ENCODE measurements at places on chromosomes 11 and 22.

- DNase-seq: no peak
These were observed 356.7 kb downstream of the TBC1D22A start for GRCh38 chr22:47119181-47119580.

DNA sequence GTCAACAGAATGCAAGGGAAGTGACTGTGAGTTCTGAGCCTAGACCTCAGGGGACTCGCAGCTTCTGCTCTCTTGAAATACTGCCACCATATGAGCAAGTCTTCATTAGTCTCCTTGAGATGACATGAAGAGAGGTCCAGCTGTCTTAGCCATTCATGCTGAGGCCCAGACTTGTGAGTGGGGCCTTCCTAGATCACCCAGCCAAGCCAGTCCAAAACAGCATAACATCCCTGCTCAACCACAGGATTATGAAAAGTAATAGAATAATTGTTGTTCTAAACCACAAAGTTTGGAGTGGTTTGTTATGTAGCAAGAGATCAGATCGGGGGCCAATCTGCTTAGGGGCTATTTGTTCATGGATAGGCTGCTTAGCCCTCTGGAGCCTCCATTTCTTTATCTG, 54.9 kb upstream of the HTATIP2 start:
- no peak for DNase-seq

GRCh38 chr11:68659158-68659921, 25.0 kb upstream of the GAL start:
- DNase-seq: no peak

- DNase-seq: no peak
These were observed 12.6 kb upstream of the UPB1 start for GRCh38 chr22:24482575-24482974.

DNA sequence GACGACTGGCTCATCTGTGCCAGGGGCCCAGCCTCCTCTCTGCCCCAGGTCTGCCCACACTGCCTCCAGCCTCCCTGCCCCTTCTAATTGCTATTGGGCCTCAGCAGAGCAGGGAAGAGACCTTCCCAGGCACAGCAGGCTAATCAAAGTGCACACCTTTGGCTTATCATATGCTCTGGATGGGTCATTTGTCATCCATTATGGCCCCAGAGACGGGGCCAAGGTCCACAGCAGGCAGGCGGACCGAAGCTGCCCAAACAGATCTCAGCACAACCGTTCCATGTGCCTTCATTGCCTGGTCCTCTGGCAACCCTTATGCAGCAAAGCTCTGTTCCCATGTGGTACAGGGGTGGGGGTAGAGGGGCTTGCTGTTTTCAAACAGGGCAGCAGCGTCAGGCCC, 66.6 kb downstream of the TP53I11 start:
- DNase-seq: no peak

- no peak for DNase-seq
These were observed 79.4 kb upstream of the NAV2 start for GRCh38 chr11:19633276-19633675.

- DNase-seq: no peak
These were observed 451.3 kb downstream of the TBC1D22A start for GRCh38 chr22:47213571-47214230.

DNA sequence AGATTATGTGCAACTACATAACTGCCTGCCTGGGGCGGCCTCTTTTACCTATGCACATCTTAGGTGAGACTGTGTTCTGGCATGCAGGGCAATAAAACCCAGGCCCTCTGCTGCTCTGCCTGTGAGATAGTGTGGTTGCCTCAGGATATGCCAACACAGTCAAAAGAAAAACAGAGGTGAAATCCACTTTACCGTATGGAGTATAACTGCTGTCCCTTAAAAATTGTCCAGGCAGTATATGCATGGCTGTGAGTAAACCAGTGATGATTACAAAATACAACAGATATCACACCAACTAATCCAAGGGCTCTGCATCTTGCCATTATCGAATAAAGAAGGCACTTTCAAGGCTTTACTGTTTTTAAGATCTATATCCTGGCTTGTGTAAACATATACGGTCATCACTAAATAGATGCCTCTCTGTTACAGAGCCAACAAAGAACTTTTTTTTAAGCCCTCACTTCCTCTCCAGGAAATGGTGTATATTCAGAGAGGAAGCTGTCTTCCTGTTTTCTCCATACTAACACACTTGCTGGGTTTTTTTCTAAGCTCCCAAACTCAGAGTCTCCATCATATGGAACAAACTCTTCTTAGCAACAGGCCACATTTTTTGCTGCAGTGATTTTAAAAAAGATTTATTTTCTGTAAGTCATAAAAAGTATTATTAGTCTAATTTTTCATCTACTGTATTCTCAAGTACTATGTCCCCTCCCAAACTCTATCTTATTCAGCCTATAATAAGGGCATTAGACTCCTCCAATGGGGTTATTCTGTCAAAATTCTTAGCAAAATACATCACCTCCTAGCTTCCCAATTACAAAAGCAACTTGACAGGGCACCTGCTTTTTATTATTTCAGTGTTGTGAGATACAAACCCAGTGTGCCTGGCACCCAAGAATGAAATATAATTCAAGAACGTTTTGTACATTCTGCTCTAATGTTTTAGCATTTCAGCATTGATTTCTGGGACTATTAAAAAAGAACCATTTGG, 135.2 kb downstream of the MAML2 start:
- no peak for DNase-seq

DNA sequence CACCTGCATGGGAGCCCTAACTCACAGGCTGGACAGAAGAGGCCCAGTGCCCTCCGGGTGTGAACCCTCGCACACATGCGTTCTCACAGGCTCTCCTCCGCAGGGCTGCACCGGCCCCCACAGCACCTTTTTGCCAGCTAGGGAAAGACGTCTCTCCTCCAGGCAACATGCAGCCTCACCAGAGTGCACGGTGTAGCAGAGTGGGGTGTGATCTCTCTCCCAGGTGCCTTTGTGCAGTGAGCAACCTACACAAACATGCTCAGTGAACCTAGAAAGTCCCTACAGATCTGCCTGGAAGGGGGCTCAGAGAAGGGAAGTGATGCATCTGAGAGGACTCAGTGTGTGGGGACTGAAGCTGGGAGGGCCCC, 3.7 kb upstream of the CARNS1 start:
- DNase-seq: no peak

- DNase-seq: no peak
These were observed 12.3 kb upstream of the MARK2 start for GRCh38 chr11:63826471-63827190.

DNA sequence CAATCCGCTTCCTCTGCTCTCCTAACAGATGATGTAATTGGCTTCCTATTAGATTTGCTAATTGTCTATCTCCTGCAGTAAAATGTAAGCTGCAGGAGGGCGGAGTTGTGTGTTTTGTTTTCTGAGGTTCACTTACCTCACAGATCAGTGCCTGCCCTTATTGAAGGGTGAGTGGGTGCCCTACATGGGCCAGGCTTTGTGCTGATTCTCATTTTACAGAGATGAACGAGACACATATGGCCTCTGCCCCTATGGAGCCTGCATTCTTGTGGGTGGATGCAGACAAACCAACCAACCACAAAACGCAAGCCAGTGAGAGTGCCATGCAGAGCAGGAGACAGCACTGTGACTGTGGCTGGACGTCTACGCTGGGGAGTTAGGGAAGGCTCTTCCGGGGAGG, 9.9 kb downstream of the TESMIN start:
- DNase-seq: no peak

GRCh38 chr11:61162092-61162941, 1.1 kb upstream of the VPS37C start:
- no peak for DNase-seq

DNA sequence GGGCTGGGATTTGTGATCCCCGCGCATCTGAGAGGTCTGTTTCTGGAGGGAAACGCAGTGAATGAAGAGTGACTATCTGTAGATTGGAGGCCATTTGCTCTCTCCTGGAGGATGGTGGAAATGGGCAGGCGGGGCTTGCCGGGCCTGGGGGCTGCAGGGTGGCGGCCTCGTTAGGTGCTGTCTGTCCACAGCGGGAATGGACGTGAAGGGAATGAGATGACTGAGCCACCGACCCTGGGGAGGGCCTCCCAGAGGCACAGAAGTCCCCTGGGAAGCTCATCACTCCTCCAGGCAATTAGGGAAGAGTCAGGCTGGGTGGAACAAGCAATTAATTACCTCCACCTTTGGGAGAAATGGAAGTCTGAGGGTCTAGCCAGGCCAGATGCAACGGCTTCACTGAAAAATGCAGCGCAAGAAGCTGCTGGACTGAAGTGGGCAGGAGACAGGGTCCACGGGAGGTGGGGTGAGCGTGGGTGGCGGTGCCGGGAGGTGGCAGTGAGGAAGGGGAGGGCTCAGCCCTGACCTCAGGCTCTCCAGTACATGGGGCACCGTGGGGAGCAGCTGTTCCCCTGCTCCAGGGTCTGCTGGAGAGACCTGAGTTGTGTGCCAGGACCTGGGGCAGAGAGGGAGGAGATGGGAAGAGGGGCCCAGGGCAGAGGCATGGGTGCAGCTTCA, 524.5 kb downstream of the BRD1 start:
- DNase-seq: no peak

DNA sequence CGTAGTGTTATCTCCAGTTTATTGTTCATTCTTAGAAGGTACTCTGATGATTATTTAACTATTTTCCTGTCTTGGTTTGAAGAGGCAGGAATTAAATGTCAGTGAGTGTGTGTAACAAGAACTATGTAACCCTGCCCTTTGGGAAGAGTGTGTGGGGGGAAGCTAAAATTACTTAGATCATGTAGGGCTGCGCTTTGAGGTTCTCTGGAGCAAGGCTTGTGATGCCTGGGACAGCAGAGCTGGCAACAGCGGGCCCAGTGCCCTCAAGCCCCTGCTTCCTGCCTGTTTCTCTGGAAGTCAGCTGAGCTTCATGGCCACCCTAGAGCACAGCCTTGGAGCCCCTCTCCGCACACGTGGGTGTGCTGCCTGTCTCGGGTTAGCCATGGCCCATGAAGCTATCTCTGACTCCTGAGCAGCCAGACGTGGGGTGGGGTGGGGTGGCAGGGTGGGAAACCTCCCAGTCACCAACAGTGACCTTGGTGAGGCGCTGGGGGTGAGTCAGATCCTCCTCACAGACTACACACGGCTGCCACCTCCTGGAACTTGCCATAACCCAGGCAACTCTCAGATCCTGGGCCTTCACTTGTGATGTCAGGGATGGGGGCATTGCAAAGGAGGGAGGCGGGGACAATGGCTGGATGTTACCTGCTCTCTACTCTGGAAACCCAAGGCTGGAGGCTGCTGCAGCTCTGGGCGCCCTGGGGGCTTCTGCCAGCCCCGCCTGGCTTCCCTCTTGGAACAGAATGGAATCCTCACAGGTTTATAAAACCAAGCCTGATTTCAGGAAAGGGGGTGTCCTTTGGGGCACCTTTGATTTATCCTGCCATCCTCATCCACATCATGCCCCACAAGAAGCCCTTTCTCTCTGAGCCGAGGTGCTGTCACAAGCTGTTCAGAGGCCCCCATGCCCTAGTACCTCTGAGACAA, 88.6 kb downstream of the SNX19 start:
- no peak for DNase-seq

DNA sequence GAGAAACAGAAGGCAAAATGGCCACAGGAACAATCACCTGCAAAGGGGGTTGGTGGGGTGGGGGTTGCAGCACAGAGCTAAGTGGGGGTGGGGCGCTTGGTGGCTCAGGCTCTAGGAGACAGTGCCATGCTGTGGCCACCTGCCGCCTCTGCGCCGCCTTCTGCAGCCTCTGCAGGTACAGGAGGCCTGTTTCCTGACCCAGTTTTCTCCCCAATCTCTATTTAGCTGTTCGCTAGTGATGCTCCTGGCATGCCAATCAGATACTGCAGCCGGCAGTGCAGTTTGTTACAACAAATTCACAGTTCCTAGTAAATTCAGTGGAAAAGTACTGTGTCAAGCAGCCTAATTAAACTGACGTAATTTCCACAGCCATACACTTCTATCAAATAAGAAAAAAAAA, 106.4 kb downstream of the SERGEF start:
- DNase-seq: no peak

- no peak for DNase-seq
These were observed 40.1 kb downstream of the BID start for GRCh38 chr22:17734187-17734586.

DNA sequence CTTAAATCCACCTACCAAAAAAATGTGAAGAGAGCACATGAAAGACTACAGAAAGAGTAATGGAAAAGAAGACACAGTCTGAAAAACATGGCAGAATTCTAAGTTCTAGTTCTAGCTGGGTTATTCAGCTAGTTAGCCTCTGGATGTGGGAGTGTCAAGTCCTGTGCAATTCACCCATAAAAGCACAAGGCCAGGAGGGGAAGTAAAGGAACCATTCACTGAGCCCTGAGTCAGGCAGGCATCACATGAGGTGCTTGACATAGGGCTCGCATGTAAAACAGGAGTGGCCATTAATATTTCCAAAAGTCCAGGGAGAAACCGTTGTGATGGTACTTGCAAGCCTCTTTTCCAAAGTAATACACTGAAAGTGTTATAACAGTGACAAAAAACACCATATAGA, 103.7 kb downstream of the GAB2 start:
- no peak for DNase-seq

GRCh38 chr11:119615003-119615881, 113.8 kb downstream of the NECTIN1 start:
- DNase-seq: no peak

GRCh38 chr22:45999379-45999971, 22.5 kb upstream of the WNT7B start:
- DNase-seq: no peak

DNA sequence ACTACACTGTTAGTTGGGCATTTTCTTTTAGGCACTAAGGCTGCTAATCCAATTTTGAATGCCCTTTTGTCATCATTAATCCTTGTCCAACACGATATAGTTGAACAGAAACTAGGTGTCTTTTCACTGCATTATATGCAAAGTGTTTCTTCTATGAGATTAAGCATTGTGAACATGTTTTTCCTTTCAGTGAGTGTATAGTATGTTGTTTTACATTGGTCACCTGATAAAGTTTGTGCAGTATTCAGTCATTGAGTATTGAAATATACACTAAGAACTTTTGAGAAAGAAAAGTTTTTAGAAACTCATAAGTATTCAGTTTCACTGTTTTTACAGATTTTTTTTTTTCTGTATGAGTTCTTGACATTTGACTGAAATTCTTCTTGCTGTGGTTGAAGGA, 59.0 kb downstream of the ZC3H12C start:
- DNase-seq: no peak

DNA sequence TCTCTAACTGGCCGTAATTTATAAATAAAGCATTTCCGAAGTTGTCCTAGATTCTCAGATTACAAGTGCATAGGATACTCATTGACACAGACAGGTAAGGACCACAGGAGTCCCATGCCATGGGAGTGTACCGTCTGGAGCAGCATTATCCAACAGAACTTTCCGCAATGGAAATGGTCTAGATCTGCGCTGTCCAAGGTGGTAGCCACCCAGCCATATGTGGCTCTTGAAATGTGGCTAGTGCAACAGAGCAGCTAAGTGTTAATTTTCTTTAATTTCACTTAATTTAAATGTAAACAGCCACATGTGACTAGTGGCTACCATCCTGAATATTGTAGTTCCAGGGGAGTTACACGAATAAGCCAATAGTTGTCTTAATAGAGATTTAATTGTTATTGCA, 71.3 kb downstream of the GALNT18 start:
- no peak for DNase-seq

GRCh38 chr11:123640029-123640428, 14.4 kb downstream of the SCN3B start:
- no peak for DNase-seq

All from stimulated activated naive CD4-positive, alpha-beta T cell treated with Interleukin-2 at 50 U/mL for 16 hours (primary cell).